ENCODE measurements at places on chromosomes 13 and 19.
A peak's percentile ranks its signal among the peaks of the same experiment; 100 is the strongest.

GRCh38 chr13:27621116-27621365 lies 651 bp upstream of the POLR1D start:
- DNase-seq: no peak

GRCh38 chr19:35011091-35011689 lies 11.1 kb downstream of the GRAMD1A start:
- no peak for DNase-seq

GRCh38 chr13:32278426-32278825 lies 36.7 kb downstream of the ZAR1L start:
- no peak for DNase-seq

GRCh38 chr19:49387936-49388372 lies at the start of gene KASH5:
Gene KASH5 (plus strand): TSS chr19:49388249. CDS start chr19:49390884, 2,635 bp downstream.
- no peak for DNase-seq

GRCh38 chr19:17020385-17020784 lies 6.2 kb downstream of the CPAMD8 start:
- no peak for DNase-seq

DNA sequence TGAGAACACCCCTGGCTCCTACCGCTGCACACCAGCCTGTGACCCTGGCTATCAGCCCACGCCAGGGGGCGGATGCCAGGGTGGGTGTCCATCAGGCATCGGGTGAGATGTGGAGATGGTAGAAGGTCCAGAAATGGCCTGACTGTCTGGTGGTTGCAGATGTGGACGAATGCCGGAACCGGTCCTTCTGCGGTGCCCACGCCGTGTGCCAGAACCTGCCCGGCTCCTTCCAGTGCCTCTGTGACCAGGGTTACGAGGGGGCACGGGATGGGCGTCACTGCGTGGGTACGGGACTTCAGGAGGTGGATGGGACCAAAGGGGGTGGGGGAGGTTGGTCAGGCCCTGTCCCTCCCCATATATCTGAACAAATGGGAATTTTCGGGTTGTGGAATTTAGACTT lies 15.8 kb downstream of the LTBP4 start:
- no peak for DNase-seq

GRCh38 chr13:39419876-39420275 lies 183.1 kb downstream of the LHFPL6 start:
- no peak for DNase-seq

DNA sequence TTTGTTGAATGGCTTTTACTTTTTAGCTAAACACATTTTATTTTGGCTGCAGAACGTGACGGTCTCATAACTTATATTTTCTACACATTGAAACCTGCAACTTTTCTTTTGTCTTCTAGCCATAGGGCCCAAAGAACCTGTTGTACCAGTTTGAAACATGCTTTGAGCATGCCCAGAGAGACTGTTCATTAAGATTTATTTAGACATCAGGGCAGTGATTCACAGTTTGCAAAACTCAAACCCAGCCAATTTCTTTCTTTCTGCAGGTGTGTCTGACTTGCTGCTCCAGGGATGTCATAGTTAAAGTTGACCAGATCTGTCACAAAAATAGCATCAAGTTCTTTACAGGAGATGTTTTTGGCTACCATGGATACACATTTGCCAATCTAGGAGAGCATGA lies 22.0 kb downstream of the SAE1 start:
- DNase-seq: no peak

DNA sequence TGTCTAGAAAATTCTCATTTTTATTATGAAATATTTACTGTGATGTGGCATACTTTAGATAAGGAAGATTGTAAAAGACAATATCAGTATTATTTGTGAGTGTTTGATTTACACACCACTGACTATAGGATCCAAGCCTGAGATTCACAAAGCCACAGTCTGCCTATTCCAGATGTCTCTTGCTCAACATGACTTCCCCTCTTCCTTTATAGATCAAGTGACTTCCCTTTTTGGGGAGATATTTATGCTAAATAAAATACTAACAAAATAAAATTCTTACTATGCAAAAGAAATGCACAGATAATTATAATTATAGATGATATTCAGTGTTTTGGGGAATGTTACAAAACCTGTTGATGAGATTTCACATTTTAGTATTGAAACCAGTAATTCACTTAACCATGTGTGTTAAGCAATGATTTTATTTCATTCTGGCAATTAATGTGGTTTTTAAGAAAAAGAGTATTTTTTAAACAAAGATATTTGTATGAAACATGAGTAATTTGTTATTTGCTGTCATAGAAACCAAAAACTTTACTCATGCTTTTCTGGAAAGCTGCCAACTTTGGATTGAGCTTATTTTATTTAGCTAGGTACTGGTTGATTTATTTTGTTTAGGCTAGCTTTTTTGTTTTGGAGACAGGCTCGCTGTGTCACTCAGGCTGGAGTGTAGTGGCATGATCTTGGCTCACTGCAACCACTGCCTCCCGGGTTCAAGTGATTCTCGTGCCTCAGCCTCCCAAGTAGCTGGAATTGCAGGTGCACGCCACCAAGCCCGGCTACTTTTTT lies 13.7 kb upstream of the GPR183 start:
- DNase-seq: peak; percentile 31

All from NCI-H1417 (cell line).